Kidney epithelial cell (primary cell): ENCODE measurements at places on chromosomes 6 and 20. TPM values are rescaled to one million over a fixed set of nuclear protein-coding genes. Genes with fewer than 3 reads are reported as not detected.

The SH3BGRL2 gene
- 31.1 and 31.6 TPM in 2 replicates for total RNA-seq

The TCF21 gene
- total RNA-seq = 0.33 and 0.68 TPM in 2 replicates

The ZNF391 gene
- 4.4 and 9.0 TPM in 2 replicates for total RNA-seq

The BMP6 gene
- total RNA-seq = 0.89 and 1.1 TPM in 2 replicates

The EFCAB8 gene
- not detected in 2 replicates for total RNA-seq

The BCAS4 gene
- 24.7 and 28.0 TPM in 2 replicates for total RNA-seq

The PPP1R14C gene
- total RNA-seq = 37.0 and 45.5 TPM in 2 replicates

The ULBP2 gene
- total RNA-seq = 3.5 and 6.1 TPM in 2 replicates

The MCHR2 gene
- not detected in 2 replicates for total RNA-seq

The ABHD16B gene
- not detected in 2 replicates for total RNA-seq

The OOEP gene
- total RNA-seq = 0.41 and 0.50 TPM in 2 replicates

The BMP2 gene
- total RNA-seq = 16.2 and 17.2 TPM in 2 replicates

The SNAI1 gene
- 1.0 TPM in 1 of 2 replicates, not detected in the other for total RNA-seq

The TNFRSF21 gene
- 54.6 and 61.2 TPM in 2 replicates for total RNA-seq

The GRIK2 gene
- total RNA-seq = 0.13 and 5.5 TPM in 2 replicates

The PPIL4 gene
- total RNA-seq = 26.5 and 34.6 TPM in 2 replicates

The PTGIS gene
- 0.88 and 2.7 TPM in 2 replicates for total RNA-seq

The PMEPA1 gene
- total RNA-seq = 244 and 255 TPM in 2 replicates

The IL17A gene
- total RNA-seq = not detected in 2 replicates

The SOX4 gene
- 143 and 147 TPM in 2 replicates for total RNA-seq

The DLGAP4 gene
- 78.4 and 98.7 TPM in 2 replicates for total RNA-seq

The SCUBE3 gene
- total RNA-seq = 1.4 and 1.8 TPM in 2 replicates

The CPXM1 gene
- 68.7 and 97.4 TPM in 2 replicates for total RNA-seq

The CCND3 gene
- 23.9 and 29.2 TPM in 2 replicates for total RNA-seq

The HEY2 gene
- 0.25 and 1.7 TPM in 2 replicates for total RNA-seq

The KIAA0408 gene
- 3.6 and 13.5 TPM in 2 replicates for total RNA-seq

The SLC12A5 gene
- 1.3 TPM in 1 of 2 replicates, not detected in the other for total RNA-seq

The PPARD gene
- 13.5 and 15.0 TPM in 2 replicates for total RNA-seq

The OR2B6 gene
- total RNA-seq = not detected in 2 replicates

The MYH7B gene
- total RNA-seq = 0.04 and 0.21 TPM in 2 replicates

The GNAS-AS1 gene
- 0.07 and 1.3 TPM in 2 replicates for total RNA-seq

The CALHM6 gene
- 0.75 and 4.8 TPM in 2 replicates for total RNA-seq

The MEI4 gene
- total RNA-seq = 0.21 TPM in 1 of 2 replicates, not detected in the other

The DDR1 gene
- total RNA-seq = 171 and 173 TPM in 2 replicates

The FAM50B gene
- 8.6 and 8.7 TPM in 2 replicates for total RNA-seq

The C6orf163 gene
- 0.55 and 0.71 TPM in 2 replicates for total RNA-seq

The SIM1 gene
- 2.0 and 2.9 TPM in 2 replicates for total RNA-seq

The TRIM40 gene
- total RNA-seq = not detected in 2 replicates

The FOXS1 gene
- 5.7 and 5.9 TPM in 2 replicates for total RNA-seq

The LGSN gene
- total RNA-seq = not detected in 2 replicates

The SPATA25 gene
- 0.21 and 0.25 TPM in 2 replicates for total RNA-seq

The ANGPT4 gene
- total RNA-seq = not detected in 2 replicates

The TMEM74B gene
- 0.27 and 4.5 TPM in 2 replicates for total RNA-seq

The NRN1 gene
- total RNA-seq = 0.34 and 3.1 TPM in 2 replicates

The GGTLC1 gene
- not detected in 2 replicates for total RNA-seq
